A549 treated with RU486 at 1 μM for 4 hours (cell line): ENCODE measurements at places on chromosomes 1 and 21. TPM values are rescaled to one million over a fixed set of nuclear protein-coding genes. Genes with fewer than 3 reads are reported as not detected.

Gene ZFYVE9
- 6.1 to 8.8 TPM (median 7.5 TPM) in 5 replicates for total RNA-seq

Gene SPRR2D
- total RNA-seq, result not detected in 5 replicates

Gene RBM11
- not detected in 5 replicates for total RNA-seq

Gene HORMAD1
- 3.0 to 8.1 TPM (median 7.7 TPM) in 5 replicates for total RNA-seq

Gene TMEM269
- 0.08 to 0.18 TPM (median 0.12 TPM) in 4 of 5 replicates, not detected in the other for total RNA-seq

Gene SPRR4
- total RNA-seq, result not detected in 5 replicates

Gene WNT4
- 0.18 to 0.67 TPM (median 0.42 TPM) in 5 replicates for total RNA-seq

Gene PCBP3
- total RNA-seq, result 0.89 to 1.5 TPM (median 1.1 TPM) in 5 replicates

Gene TNNT2
- total RNA-seq, result 0.17 to 0.27 TPM in 2 of 5 replicates, not detected in the others

Gene C1orf185
- total RNA-seq, result not detected in 5 replicates

Gene SIM2
- total RNA-seq, result 9.0 to 12.1 TPM (median 11.1 TPM) in 5 replicates

Gene ADCY10
- total RNA-seq, result 0.07 to 0.17 TPM (median 0.13 TPM) in 5 replicates

Gene RGS1
- total RNA-seq, result not detected in 5 replicates
